Activated CD4-positive, CD25-positive, alpha-beta regulatory T cell (primary cell): ENCODE measurements at places on chromosomes 6 and 20.

- DNase-seq: no peak
These were observed 38.7 kb downstream of the CNKSR3 start for GRCh38 chr6:154471609-154472362.

DNA sequence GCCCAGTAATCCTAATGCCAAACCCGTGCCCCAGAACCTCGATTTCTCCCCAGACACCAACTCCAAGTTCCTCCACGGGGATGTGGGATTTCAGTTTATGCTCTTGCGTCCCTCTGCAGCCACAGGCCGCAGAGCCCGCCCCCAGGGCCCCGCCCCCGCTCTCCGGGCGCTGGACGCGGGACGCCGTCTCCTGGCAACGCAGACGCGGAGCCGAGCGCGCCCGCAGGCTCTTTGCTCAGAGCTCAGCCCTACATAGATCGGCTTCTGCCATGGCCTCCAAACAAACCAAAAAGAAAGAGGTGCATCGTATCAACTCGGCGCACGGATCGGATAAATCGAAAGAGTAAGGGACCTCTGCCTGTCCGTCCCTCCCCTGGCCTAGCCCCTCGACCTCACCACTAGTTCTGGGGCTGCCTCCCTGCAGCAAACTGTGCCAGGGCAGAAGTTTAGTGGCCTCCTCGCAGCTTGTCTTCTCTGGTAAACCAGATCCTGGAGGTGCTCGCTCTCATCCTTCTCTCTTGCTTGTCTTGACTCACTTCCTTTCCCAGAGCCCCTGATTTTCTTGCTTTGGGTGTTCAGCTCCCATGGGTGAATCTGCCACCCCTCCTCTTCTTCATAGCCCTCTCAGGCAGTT, at the start of gene ADGB:
TSS of gene ADGB (plus strand) at position 201 of the 634 bp plus-strand sequence. CDS start at position 270, 69 bp downstream.
- DNase-seq: no peak

DNA sequence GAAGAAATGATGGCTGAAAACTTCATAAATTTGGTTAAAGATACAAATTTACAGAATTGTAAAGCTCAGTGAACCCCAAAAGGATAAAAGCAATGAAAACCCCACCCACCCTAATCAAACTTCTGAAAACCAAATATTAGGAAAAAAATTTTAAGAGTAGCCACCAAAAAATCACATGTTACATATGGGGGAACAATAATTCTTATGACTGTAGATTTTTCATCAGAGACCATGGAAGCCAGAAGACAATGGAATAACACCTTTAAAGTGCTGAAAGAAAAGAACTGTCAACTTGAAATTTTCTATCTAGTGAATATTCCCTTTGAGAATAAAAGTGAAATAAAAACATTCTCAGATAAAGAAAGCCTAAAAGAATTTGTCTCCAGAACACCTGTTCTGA, 24.4 kb downstream of the PROCR start:
- no peak for DNase-seq

DNA sequence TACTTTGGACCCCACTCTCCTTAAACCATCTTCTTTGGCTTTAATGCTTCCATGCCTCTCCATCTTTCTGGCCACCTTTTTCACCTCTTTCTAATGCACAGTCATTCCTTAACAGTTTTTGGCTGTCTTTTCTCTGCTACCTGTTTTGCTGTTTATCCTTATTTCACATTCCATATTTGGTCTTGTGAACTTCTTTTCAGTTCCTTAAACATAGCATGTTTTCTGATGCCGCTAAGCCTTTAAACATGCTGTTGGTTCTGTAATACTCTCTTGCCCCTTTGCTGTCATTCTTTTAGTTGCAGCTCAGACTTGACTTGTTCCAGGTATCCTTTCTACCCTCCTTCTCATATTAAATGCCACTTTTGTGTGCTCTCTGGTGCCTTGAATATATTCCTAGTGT, 35.8 kb downstream of the TOP1 start:
- DNase-seq: no peak

DNA sequence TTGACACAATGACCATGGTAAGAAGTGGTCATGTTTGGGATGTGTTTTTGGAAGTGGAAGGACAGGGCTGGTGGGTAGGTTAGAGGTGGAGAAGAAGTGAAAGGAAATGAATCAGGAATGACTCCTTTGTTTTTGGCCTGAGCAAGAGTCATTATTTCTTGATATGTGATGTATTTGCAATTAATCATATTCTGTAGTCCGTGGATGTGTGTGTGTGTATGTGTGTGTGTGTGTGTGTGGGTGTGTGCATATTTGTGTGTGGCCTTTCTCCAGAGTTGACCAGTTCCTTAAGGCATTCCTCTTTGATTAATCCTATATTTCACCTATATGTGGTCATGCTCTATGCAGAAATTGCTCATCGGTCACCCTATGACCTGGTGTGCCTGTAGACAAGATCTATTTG, 130.7 kb downstream of the UTRN start:
- no peak for DNase-seq

GRCh38 chr20:53365539-53366075, 228.0 kb downstream of the ZNF217 start:
- DNase-seq: no peak

GRCh38 chr20:62405108-62405980, 1.7 kb downstream of the CABLES2 start:
- no peak for DNase-seq

DNA sequence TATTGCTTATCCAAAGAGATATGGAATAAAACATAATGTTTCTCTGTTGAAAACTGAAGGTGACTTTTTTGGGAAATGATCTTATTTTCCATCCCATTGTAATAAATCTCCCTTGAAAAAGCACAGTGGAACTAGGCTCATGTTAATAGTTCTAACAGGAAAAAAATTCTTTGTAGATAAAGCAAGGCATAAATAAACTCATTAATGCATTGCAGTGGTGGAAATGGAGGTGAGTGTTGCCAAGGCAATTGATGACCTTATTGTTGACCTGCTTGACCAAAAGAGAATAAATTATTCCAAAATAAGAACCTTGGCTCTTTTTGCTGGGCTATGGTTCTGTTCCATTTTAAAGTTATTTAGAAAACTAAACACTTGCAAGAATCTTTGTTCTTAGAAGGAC, 55.2 kb downstream of the TRMT11 start:
- no peak for DNase-seq

- DNase-seq: no peak
These were observed 2.0 kb upstream of the VARS1 start for GRCh38 chr6:31797588-31797987.
